ENCODE measurements at places on chromosomes 7 and 10.

- DNase-seq, result no peak
Observed at GRCh38 chr7:71868797-71869196, 543.3 kb downstream of the CALN1 start.

GRCh38 chr7:156963472-156963871 lies 14.0 kb downstream of the NOM1 start:
- DNase-seq, result no peak

- no peak for DNase-seq
Observed at GRCh38 chr7:91169830-91170191, 94.4 kb upstream of the FZD1 start.

DNA sequence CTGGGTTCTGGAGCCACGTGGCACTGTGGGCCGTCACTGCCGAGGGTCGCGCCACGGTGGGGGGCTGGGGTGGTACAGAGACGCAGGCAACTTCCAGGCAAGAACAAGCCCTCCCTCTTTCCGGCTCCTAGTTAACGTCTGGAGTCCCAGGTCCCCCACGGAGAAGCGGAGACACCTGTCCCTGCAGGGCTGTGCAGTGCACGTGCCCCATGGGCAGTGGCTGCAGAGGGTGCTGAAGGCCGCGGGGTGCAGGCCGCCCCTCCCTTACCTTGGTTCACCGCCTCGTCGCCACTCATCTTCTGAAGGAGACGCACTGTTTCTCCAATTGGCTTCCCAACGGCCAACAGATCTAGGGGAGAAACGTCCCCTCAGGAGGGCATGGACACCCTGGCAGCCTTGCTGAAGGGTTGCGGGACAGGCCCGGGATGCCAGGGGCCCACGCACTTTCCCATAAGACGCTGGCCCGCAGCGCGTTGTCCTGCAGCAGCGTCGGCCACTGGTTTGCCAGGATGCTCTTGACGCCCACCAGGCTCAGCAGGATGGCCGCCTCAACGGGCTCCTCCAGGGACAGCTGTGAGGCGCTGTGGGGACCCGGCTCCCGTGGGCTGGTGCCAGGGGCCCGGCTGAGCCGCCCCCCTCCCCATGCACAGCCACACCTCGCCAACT lies 24.3 kb upstream of the NKX6-2 start:
- DNase-seq, result no peak

DNA sequence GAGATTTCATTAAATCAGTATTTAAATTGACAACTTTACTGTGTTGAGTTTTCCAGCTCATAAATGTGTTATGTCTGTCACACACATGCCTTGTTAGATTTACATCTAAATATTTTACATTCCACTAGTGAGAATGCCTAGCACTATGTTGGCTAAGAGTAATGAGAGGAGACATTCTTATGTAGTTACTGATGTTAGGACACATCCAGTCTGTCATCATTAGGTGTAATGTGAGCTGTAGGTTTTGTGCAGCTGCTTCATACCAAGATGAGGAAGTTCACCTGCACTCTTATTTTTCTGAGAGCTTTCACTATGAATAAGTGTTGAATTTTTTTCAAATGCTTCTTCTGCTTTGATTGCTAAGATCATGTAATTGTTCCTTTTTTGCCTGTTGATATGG lies 218.0 kb upstream of the IGFBP3 start:
- DNase-seq, result peak; percentile 66

- DNase-seq, result no peak
Observed at GRCh38 chr10:89838044-89838615, 136.7 kb downstream of the KIF20B start.

- DNase-seq, result no peak
Observed at GRCh38 chr10:33832124-33832787, 497.8 kb upstream of the NRP1 start.

- no peak for DNase-seq
Observed at GRCh38 chr7:155223503-155223902, 74.2 kb upstream of the INSIG1 start.

- no peak for DNase-seq
Observed at GRCh38 chr7:124796771-124797170, 31.2 kb upstream of the GPR37 start.

GRCh38 chr10:119643306-119644204 lies 7.6 kb upstream of the BAG3 start:
- DNase-seq, result no peak

DNA sequence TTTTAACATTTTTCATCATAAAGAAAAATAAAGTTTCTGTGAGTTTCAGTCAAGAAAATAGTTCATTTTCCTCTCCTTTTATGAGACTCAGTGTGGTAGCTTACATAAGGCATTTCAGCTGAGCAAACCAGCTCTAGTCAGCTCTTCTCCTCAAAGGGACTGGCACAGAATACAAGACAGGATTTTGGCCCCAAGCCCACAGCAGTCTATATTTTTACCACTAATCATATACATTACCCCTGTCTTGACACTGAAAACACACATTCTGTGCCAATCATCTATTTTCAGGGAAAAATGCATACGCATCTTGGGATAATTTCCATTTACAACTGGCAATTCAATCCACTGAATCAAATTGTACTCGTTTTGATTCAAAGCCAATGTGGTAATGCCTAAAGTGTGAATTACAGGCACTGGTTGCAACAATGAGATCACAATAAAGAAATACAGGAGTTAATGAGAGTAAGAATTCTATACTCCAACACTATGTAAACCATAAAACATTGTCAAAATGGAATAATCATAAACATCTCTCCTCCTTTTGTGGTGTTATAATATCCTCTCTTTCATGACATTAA lies 186.4 kb downstream of the CACNA2D1 start:
- DNase-seq, result no peak

- no peak for DNase-seq
Observed at GRCh38 chr7:85115006-85115405, 71.8 kb downstream of the SEMA3D start.

- peak; percentile 51 for DNase-seq
Observed at GRCh38 chr7:130144312-130145171, 60.7 kb downstream of the TMEM209 start.

DNA sequence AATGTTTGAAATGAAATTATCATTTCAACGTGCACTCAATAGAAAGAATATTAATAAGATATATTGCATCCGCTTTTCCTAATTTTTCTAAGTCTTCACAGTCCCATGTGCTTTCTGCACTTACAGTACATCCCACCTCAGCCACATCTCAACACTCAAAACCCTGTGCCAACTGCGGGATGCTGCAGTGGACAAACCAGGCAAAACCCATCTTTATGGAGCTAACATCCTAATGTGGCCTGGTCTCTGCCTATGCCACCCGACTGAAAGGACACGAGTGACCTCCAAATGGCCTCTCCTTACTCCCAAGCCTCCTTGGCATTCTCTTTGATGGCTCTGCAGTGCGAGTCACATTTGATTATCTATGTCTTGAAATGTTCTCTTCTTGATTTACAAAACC lies 57.4 kb upstream of the ADRB1 start:
- no peak for DNase-seq

- DNase-seq, result peak; percentile 26
Observed at GRCh38 chr7:66296001-66296521, 90.9 kb downstream of the TPST1 start.

GRCh38 chr7:4683043-4683883 lies 1.2 kb downstream of the FOXK1 start:
- DNase-seq, result no peak

GRCh38 chr7:108360058-108360800 lies 96.0 kb downstream of the NRCAM start:
- no peak for DNase-seq
